Activated CD4-positive, alpha-beta T cell treated with anti-CD3 and anti-CD28 coated beads, Interleukin-10, Interleukin-2, amounts not matched to agents 100 ng/mL and 50 ng/mL, durations not matched to agents 16 hours and 8 hours (primary cell): ENCODE measurements at places on chromosomes 1 and 21.

GRCh38 chr1:222843469-222844410 lies 28.9 kb downstream of the DISP1 start:
- DNase-seq = no peak

DNA sequence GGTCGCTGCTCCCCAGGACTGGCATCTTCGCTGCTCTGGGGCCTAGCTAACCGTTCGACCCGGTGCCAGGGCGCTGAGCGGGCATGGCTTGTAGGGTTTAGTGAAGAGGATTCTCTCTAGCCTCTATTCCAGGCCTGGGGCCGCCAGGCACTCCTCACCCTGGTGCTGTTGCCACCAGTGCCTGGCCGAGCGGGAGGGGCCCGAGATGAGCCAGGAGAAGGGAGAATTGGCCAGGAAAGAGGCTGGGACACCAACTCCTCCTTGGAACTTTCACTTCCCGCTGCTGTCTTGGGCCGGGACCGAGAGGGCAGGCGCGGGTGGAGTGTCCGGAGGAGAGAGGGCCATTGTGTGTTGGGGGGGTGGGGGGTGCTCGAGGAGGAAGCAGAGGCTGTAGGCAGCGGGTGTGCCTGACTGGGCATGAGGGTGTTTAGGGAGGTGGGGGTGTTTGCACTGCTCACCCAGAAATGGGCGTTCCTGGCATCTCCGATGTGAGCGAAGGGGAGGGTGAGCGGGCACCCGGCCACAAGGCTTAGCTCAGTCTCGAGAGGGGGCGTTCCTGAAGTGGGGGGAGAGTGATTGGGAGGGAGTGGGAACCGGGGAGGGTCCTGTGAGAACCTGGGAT lies 772 bp downstream of the ADAM15 start:
- peak; percentile 68 for DNase-seq

- DNase-seq = no peak
These were observed 20.5 kb downstream of the HSPG2 start for GRCh38 chr1:21916447-21917238.

GRCh38 chr1:83810144-83810543 lies 188.8 kb downstream of the TTLL7 start:
- no peak for DNase-seq

DNA sequence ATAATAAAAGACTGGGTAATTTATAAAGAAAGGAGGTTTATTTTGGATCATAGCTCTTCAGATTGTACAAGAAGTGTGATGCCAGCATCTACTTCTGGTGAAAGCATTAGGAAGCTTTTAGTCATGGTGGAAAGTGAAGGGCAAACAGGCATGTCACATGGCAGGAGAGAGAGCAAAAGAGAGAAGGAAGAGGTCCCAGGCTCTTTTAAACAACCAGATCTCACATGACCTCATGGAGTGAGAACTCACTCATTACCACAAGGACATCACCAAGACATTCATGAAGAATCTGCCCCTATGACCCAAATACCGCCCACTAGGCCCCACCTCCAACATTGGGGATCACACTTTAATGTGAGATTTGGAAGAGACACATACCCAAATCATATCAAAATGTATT lies 10.0 kb downstream of the RPTN start:
- DNase-seq = no peak

DNA sequence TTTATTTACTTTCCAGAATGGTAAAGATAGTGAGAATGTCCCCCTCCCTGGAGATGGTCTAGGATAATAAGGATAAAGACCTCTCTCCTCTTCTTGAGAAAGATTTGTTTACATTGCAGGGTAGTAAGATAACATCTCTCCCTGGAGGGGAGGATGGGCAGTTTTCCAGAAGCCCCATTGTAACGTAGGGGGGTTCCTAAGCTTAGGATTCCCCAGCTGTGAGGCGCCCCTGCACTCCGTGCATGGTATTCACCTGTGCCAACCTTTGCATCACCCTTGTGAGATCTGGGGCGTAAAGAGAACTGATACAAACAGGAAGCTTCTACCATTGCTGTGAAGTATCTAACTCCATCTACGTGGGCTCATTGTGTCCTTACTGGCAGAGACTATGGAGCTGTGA lies 148.7 kb upstream of the DNAH14 start:
- no peak for DNase-seq

- DNase-seq = no peak
These were observed 28.8 kb downstream of the VANGL2 start for GRCh38 chr1:160429125-160429561.

GRCh38 chr1:19045898-19046880 lies 89.7 kb upstream of the IFFO2 start:
- no peak for DNase-seq
